ENCODE measurements at places on chromosomes 3 and 15.

DNA sequence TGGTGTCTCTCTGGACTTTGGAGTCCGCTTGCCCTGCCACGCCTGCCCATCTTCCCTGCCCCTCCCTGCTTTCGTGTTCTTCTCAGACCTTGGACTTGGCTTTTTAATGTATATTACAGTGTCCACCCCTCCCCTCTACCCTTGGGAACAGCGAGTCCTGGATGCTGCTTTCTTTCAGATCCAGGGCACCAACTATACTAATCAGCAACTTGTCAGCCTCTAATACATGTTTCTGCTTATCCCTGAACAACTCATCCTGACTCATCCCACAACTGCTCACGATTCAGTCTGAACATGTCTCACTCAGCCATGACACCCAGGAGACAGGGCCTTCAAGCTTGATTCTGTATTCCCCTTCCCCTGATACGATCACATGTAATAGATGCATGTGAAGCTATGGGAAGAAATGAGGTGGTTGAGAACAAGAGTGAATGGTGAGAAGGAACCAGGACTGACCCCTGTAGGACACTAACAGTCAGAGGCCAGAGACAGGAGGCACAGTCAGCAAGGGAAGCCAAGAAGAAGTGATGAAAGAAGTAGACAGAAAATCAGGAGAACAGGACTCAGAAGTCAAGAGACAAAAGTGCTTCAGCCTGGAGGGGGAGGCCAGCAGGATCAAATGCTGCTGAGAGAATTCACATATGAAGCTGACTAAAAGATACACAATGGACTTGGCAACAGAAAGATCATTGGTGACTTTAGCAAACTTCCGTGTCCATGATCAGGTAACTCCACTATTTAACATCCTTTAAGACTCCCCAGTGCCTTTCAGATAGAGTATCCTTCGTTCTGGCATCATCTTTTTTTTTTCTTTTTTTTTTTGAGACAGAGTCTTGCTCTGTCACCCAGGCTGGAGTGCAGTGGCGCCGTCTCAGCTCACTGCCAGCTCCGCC is 35.4 kb downstream of the BCL2L10 start:
- no peak for DNase-seq

- DNase-seq: no peak
Observed at GRCh38 chr3:141108039-141108438, 56.9 kb downstream of the SPSB4 start.

DNA sequence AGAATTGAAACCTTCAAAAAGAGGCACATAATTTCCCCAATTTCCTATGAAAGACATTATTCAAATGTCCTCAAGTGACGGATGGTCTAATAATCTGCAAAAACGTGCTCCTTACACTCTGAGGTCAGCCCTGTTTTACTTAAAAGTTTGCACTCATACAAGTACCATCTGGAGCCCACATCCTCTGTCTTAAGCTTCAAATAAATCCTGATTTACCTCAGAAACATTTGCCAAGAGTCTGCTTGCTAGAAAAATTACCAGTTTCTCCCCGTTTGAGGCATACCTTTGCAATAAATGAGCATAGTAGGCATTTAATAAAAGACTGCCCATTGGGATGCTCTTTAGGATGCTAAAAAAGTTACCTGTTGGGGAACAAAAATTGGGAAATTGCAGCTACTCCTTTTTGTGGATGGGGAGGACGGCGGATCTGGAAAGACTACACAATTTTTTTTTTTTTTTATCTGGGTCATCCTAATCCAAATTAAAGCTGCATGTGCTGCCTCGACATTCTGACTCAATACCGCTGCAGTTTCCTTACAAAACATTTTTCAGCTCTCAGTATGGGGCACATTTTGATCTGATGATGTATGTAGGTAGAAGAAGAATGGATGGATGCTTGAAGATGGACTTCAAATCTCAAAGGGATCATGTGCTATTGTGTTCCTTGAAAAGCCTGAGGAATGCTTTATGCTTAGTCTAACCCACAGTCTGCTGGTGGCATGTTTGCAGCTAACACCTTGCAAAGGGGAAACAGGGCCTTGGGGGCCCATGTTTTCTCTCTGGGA is 233.7 kb upstream of the ADAMTS9 start:
- no peak for DNase-seq

DNA sequence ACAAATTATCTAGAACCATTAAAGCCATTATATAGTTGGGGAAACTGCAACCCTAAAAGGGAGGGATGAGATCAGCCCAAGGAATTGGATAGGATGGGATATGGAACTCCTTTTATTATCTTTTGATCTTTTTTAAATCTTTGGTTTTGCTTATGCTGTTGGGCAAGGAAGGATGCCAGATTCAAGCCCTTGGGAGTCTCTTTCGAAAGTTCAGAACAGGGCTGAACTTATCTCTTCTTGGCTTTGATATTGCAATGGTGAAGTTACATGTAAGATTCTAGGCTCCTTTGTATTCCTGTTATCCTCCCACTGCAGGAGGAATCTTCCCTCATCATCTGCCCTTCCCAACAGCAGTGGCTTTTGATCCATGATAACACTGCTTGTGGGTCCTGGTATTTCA is 10.0 kb upstream of the SLC22A13 start:
- DNase-seq: no peak

DNA sequence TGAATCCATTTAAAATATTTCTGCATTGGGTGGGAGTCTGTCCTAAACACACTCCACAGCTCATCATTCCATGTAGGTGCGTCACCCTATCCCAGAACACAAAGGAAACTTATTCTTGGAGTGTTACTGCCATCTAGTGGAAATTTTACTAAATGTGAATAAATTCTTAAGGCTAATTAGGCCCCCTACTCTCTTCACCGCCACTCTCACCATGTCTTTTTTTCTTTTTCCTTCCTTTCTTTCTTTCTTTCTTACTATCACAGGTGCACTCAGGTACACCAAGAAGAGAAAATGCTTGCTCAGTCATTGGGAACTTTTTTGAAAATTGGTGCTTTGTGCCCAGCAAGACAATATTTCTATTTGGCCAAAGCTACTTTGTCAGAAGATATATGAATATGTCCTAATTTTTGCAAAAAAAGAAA is 26.4 kb upstream of the ATP8B4 start:
- DNase-seq: no peak

- no peak for DNase-seq
Observed at GRCh38 chr3:125134952-125135351, 77.6 kb downstream of the SLC12A8 start.

DNA sequence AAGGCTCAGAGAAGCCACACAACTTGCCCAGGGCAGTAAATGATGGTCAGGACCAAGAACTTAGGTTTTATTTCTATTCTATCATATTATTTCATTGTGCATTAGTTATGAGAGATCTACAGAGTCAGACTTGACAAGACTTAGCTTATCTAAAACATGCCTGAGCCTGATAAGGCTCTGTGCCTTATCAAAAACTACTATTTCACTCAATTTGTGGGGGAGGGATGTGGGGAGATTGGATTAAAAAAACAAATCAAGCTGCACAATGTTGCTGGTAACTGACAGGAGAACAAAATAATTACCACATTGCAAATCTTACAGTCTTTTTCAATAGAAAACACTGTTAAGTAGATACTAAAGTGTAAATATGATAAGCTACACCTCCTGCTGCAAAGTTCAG is 16.0 kb downstream of the HACD2 start:
- DNase-seq: no peak

DNA sequence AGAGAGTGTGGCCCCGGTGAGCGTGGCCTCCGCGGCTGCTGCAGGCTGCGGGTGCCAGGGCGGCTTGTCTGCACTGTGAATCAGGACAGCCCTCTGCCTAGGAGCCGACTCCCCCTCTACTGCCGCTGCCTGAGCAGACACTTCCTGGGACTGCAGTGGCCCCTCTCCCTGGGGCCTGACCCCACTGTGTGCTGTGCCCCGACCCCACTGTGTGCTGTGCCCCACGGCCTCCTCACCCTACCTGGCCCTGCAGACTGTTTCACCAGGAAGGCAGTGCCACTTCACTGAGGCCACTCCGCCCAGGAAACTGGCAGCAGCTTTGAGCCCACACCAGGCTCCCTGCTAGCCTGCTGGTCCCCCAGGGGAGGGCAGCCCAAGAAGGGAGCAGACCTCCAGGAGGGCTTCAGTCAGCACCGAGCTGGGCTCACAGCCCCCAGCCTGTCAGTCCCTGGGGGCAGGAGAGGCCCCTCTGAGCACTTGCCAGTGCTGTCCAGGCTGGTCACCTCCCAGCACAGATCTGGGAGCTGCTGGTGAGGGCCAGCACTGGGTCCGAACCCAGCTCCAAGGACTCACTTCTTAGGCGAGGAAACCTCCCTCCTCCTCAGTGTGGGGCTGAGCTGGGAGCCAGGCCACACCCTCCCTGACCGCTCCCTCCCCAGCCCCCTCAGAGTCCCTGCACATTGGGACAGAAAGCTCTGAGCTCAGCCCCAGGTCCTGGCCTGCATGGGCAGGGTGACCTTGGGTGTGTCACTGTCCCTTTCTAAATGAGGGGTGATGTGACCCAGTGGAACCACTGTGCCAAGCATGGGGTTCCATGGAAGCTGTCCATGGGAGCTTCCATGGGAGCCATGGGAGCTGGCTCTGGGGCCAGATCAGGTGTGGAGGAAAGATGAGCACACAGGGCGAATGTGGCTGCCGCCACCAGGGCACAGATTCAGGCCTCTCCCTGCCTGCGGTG is 56.8 kb downstream of the DNAJB8 start:
- no peak for DNase-seq

DNA sequence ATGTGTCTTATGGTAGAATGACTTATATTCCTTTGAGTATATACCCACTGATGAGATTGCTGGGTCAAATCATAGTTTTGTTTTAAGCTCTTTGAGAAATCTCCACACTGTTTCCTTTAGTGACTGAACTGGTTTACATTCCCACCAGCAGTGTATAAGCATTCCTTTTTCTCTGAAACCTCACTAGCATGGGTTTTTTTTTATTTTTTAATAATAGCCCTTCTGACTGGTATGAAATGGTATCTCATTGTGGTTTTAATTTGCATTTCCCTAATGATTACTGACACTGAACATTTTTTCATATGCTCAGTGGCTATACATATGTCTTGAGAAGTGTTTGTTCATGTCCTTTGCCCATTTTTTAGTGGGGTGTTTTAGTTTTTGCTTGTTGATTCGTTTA is 494.3 kb downstream of the SQOR start:
- DNase-seq: no peak

Measured in Right ventricle myocardium inferior (tissue), 1 donor.